Stimulated activated CD4-positive, alpha-beta T cell treated with anti-CD3 and anti-CD28 coated beads, Interleukin-15, amount 100 ng/mL, for 1 hour (primary cell): ENCODE measurements at places on chromosomes 2 and 18.

DNA sequence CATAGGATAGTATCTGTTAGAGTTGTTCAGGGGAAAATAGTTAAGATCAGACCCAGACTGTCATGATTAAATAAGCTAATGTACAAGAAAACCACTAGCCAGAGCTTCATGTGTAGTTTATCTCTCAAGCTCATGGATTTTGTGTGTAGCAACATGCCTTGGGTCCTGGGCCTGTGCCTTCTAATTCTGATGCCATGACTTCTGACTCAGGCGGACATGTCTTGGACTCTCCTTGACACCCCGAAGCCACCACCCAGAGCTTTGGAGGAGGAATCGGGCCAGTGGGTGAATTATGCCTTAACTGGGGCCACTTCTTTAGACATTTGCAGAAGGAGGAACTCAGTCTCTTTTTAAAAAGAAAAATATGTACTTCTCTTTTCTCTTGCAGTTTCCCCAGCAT, 68.7 kb downstream of the NPAS2 start:
- no peak for DNase-seq

DNA sequence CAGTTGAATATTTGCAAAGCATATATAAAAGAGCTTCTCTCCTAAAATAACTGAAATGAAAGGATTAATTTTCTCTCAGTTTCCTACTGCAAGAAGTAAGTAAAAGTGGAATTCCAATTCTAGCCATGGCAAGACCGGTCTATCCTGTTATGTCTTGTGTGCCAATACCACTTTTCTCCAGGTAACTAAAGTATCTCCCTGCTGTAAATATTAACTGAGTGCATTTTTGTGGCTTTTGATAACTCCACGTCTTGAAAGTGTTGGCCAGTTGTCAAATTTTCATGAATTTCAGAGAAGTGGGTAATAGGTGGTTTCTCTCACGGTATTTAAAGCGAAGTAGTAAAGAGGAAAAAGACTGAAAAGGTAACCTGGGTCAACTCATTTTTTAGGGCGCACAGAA, 225.9 kb downstream of the NEDD4L start:
- no peak for DNase-seq

- DNase-seq = no peak
Observed at GRCh38 chr2:104641786-104642185, 212.1 kb upstream of the POU3F3 start.

GRCh38 chr2:100884145-100884621, 64.2 kb downstream of the NPAS2 start:
- no peak for DNase-seq

DNA sequence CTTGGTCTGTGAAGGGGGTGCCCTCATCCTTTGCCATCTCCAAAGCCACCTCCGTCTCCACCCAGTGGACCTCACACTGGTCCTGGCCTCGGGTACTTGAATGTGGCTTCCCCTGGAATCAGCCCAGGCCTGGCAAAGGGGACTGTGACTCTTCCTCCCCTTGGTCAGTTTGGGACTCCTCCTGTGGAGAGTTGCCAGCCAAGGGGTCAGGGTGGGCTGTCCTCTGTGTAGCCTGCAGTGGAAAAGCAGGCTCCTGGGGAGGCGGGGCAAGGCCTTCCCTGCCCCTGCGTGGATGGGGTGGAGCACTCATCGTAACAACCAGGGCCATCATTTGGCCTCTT, 59.8 kb downstream of the INHBB start:
- DNase-seq = no peak

GRCh38 chr2:41962922-41963622, 84.7 kb upstream of the PKDCC start:
- no peak for DNase-seq

- DNase-seq = no peak
Observed at GRCh38 chr2:11920993-11921583, 174.7 kb downstream of the LPIN1 start.

- no peak for DNase-seq
Observed at GRCh38 chr2:18861951-18862350, 272.6 kb upstream of the NT5C1B start.

- no peak for DNase-seq
Observed at GRCh38 chr2:1846046-1847015, 102.0 kb upstream of the PXDN start.

DNA sequence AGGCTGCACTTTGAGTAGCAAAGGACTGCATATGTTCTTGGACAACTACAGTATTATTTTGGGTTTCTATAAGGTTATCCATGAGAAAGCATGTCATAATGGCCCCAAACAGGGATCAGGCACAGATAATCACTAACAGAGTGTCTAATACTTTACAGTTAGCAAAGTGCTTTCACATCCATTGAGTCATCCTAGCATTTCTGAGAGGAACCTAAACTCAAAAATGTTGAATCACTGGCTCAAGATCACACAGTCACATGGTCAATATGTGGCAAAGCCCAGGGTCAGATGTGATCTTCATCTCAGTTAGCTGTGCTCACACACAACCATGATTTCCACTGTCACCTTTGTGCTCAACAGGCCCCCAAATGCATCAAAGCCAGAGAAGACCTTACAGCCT, 156.1 kb upstream of the VRK2 start:
- DNase-seq = no peak

- no peak for DNase-seq
Observed at GRCh38 chr2:85972355-85972754, 83.6 kb upstream of the ST3GAL5 start.
